ENCODE measurements at places on chromosomes 7 and 10.

DNA sequence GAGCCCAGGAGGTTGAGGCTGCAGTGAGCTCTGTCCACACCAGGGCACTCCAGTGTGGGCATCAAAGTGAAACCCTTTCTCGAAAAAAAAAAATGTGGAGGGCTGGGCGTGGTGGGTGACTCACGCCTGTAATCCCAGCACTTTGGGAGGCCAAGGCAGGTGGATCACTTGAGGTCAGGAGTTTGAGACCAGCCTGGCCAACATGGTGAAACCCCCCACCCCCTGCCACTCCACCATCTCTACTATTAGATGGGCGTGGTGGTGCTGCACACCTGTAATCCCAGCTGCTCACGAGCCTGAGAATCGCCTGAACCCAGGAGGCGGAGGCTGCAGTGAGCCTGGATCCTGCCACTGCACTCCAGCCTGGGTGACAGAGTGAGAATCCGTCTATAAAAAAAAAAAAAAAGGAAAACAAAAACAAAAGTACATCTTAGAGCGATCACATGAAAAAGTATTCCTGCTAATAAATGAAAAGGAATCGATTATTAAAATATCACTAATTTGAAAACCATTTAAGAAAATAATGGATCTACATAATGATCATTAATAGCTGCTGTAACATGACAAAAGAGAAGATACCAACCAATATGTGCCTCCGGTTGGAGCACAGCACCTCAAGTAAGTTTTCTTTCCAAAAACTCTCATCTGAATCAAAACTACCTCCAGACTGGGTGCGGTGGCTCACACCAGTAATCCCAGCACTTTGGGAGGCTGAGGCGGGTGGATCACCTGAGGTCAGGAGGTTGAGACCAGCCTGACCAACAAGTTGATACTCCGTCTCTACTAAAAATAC, 4.9 kb downstream of the HNRNPF start:
- DNase-seq, result no peak

DNA sequence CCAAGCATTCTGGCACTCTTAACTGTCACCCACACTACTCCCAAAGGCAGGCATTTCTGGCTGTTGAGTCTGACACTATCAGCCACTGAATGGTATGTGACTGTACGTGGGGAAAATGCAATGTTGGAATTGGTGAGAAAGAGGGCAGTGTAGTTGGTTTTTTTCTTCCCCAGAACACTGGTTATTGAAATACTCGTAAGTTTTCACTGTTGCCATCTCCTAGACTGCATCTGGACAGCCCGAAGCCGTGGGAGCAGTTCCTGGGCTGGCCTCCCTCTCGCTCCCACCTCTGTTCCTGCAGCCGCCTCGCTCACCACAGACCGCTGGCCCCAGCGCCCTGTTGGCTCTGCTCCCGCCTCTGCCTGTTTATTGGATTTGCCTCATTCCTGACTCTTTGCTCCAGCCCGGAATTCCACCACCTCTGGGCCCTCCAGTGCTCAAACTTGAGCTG, 5.7 kb downstream of the PLCE1 start:
- no peak for DNase-seq

- DNase-seq, result no peak
These were observed 649 bp downstream of the ACTR3B start for GRCh38 chr7:152759949-152760853.

DNA sequence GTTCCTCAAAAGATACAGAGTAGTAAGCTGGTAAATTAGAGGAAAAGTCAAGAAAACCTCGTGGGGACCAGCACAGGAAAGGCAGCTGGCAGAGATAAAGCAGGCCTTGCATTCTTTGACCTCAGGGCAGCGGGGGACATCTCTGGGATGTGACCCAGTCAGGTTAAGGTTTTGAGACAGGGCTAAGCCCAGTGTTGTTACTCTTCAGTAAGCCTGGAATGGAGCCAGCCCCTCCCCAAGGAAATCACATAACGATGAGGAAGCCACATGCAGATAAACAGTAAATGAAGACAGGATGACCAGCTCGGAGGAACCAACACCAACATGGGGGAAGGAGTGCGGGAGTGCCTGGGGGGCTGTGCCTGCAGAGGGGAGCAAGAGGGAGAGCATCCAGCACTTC, 99.6 kb downstream of the JAZF1 start:
- DNase-seq, result no peak

DNA sequence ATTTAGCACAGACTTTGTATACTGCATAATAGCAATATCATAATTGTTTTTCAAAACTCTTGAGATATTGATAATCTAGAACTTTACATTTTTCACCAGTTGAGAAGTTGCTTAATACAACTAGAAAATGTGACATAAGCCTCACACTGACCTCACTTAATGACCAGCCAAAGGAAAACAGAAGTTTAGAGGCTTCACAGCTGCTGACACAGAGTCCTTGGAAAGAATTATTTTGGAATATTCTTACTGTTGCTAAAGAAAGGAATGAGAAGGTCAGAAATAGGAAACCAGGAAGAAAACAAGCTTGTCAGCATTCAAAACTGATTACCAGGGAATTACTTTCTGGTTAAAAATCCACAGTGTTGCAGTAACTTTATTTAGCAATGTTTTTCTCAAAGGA, 35.5 kb upstream of the WASL start:
- DNase-seq, result no peak

- no peak for DNase-seq
These were observed 45.9 kb downstream of the COL1A2 start for GRCh38 chr7:94440451-94441039.

- DNase-seq, result no peak
These were observed 32.1 kb downstream of the LOXL4 start for GRCh38 chr10:98235846-98236245.

GRCh38 chr7:69903410-69903809, 305.1 kb downstream of the AUTS2 start:
- no peak for DNase-seq
